ENCODE measurements at places on chromosomes 3 and 15. TPM values are rescaled to one million over a fixed set of nuclear protein-coding genes. Genes with fewer than 3 reads are reported as not detected.

GRCh38 chr15:92076541-92076940, 223.0 kb downstream of the SLCO3A1 start:
- DNase-seq = no peak

DNA sequence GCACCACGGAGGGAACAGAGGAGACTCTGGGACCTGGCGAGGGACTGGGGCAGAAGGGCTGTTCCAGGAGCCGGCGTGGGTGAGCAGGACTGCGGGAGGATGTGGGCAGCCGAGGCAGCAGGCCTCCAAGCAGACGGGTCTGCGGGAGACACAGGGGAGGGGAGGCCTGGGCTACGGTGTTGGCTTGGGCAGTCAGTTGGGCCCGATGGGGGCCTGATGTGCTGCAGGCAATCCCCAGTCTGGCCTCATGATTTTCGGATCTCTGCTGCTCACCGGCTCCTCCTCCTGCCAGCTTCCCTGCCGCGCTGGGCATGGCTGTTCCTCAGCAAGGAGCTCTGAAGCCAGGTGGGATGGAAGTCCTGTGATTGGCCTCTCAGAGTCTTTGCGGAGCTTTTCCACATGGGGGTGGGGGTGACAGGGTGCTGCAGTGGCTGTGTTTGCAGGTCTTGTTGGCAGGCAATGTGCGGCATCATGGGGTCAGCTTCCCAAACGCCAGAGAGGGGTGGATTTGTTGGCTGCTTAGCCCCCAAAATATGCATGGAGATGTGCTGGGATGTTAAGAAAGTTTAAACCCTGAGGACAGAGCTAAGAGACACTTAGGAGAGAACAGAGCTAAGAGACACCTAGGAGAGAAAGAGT, 19.3 kb downstream of the MINAR1 start:
- DNase-seq = no peak

TRIP4 gene
- 48.0 TPM for polyA plus RNA-seq

- DNase-seq = no peak
Measured at GRCh38 chr15:100944986-100945385, 25.8 kb downstream of the LRRK1 start.

- DNase-seq = no peak
Measured at GRCh38 chr3:150681057-150681456, 22.7 kb downstream of the ERICH6 start.

LRRK1 gene
- polyA plus RNA-seq = 3.2 TPM

DNA sequence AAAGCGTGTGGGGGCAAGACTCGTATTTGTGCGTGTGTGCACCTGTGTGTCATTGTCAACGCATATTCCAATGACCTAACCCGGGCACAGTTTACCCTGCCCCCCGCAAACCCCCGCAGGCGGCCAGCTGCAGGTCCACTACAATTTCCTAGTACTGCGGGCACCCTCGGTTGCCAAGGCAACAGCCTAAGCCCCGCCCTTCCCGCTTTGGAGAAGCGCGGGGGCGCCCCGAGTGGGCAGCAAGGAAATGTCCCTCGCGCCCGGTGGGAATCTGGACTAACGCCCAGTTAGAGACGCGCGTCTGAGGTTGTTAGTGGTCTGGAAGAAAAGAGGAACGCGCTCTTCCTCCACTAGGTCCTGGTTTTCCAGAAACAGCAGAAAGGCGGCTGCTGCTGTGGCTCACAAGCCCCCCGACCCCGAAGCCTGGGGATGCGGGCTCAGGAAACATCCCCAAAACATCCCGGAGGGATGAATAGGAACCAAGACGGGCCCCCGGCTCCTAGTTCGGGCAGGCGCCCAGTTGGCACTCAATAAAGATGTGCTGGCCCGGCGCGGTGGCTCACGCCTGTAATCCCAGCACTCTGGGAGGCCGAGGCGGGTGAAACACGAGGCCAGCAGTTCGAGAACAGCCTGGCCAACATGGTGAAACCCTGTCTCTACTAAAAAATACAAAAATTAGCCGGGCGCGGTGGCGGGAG, 1.1 kb downstream of the ABHD14A start:
- DNase-seq = peak; percentile 46

GRCh38 chr3:94004301-94004910, 24.0 kb downstream of the STX19 start:
- peak; percentile 31 for DNase-seq

COLQ gene
- 4.0 TPM for polyA plus RNA-seq

DNA sequence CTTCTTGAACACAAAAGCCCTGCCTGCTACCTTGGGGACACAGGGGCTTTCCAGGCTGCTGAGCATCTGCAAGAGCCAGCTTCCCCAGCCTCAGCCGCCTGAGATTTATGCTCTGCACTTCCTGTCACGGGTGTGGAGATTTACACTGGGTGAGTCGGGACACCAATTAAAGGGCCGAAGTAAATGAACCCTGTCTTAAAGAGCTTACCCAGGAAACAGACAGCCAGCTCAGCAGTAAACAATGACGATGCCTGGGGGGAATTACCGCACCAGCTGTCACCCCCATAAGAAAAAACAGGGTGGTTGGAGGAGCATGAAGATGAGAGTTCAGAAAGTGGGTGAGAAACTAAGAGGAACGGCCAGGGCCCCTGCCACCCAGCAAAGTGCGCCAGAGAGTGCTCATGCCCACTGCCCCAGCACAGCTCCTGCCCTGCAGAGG, 37.5 kb upstream of the IQSEC1 start:
- peak; percentile 46 for DNase-seq

SKIL gene
- 49.7 TPM for polyA plus RNA-seq

SLC6A20 gene
- polyA plus RNA-seq = 0.07 TPM

GRCh38 chr3:111035902-111036301, 35.7 kb upstream of the NECTIN3 start:
- DNase-seq = no peak

MST1R gene
- polyA plus RNA-seq = 1.5 TPM

GRCh38 chr3:47523310-47524073, 10.0 kb upstream of the ELP6 start:
- no peak for DNase-seq

GRCh38 chr3:123044981-123045763, 17.6 kb upstream of the SEMA5B start:
- DNase-seq = no peak

- no peak for DNase-seq
Measured at GRCh38 chr3:150097588-150097890, 126.8 kb upstream of the PFN2 start.

ARGFX gene
- polyA plus RNA-seq = not detected

LRRN1 gene
- 22.6 TPM for polyA plus RNA-seq

DNA sequence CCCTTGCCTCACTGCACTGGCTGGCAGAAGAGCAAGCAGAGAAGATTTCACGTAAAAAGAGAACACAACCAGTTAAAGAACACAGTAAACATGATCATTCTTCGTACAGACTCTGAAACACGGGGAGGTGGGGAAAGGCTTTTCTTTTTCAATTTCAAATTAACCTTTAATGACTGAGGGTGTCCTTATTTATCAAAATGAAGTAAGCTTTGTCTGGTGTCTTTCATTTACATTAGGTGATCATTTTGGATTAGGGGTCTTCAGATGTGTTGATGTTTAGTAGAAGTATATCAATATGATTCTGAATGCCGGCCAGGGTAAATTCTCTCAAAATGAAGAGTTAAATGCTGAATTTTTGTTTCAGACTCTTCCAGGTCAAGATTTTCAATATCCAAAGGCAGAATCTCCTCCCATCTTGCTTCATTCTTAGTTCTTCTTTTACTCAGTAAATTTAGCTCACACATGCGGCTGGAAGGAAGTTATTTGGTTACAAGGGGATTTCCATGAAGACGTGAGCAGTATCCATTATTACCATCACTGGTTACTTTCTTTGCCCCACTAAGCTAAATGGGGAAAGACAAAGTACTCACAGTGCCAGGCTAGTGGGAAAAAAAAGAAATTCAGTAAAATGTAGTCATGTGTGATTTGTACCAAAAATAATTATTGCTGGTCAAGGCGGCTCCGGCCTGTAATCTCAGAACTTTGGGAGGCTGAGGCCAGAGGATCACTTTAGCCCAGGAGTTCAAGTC, 272.2 kb upstream of the NR2F2 start:
- DNase-seq = no peak

GRCh38 chr3:58058361-58059263, 50.4 kb downstream of the FLNB start:
- DNase-seq = no peak

GRCh38 chr3:171790898-171791691, 19.2 kb downstream of the PLD1 start:
- no peak for DNase-seq

SLC35G2 gene
- 4.5 TPM for polyA plus RNA-seq

IL12A gene
- polyA plus RNA-seq = 0.40 TPM

ISL2 gene
- not detected for polyA plus RNA-seq

- no peak for DNase-seq
Measured at GRCh38 chr3:15646851-15647511, 45.4 kb downstream of the BTD start.

- DNase-seq = no peak
Measured at GRCh38 chr3:43034200-43034599, 55.1 kb downstream of the GASK1A start.

- no peak for DNase-seq
Measured at GRCh38 chr15:65930134-65930533, 60.8 kb downstream of the RAB11A start.

DNA sequence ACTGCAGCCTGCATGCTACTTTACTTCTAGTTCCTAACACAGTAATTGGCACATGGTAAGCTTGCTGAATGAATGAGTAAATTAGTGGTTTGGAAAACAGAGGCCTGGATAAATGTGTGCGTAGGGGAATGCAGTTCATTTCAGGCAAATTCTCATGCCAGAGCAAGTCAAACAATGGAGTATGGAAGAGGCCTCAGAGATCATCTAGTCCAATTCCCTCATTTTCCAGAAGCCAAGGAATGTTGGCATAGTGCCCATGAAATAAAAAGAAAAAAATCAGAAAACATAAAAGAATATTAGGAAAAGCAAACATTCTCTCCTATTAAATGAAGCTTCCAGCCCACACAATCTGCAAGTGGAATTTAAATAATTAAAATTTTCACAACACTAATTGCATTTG, 92.4 kb downstream of the MB21D2 start:
- DNase-seq = no peak

DNA sequence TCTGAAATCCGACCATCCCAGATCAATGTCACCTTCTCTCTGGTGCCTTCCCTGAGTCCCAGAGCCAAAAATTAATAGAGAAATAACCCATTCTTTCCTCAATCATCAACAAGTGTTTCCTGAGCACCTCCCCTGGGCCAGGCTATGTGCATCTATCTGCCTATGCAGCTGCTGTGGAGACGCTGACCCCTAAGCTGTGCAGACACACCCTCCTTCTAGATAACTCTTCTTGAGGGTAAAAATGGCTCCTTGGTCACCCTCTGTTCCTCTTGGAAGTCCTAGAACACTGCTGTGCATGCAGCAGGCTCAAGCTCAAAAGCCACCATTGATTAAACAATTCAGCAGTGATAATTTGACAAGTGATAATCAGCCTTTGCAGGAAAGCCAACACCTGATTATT, 18.4 kb downstream of the CA12 start:
- no peak for DNase-seq

GRCh38 chr3:125647318-125648014, 52.2 kb upstream of the OSBPL11 start:
- no peak for DNase-seq

SKOR1 gene
- 0.73 TPM for polyA plus RNA-seq

GRCh38 chr3:9308298-9308990, 54.4 kb upstream of the THUMPD3 start:
- no peak for DNase-seq

GRCh38 chr3:113051787-113052186, 61.0 kb downstream of the GTPBP8 start:
- no peak for DNase-seq

GRCh38 chr3:135622656-135623055, 342.9 kb upstream of the PPP2R3A start:
- DNase-seq = no peak

TMEM207 gene
- 19.7 TPM for polyA plus RNA-seq

DNA sequence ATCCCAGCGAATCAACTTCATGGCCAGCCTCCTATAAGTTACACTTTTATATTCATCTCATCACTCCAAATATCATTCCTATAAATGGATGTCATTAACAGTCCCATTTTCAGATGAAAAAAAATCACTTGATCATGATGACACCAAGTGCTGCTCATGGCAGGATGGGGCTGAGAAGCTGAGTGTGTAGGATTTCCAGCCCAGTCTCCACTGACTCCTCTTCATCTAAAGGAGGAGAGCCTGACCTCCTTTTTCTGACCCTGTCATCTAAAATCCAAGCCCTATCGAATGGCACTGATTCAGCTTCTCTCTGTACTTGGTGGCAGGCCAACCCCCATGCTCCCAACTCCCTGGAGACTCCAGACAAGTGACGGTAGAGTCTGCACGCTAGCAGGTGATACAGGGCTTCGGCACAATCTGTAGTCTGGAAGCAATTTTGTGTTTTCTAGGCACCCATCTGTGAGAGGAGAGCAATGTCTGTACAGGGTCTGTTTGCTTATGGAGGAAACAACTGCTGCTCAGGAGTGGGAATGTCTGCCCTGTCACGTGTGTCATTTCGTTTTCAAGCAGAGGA, 103.2 kb downstream of the EPHB1 start:
- no peak for DNase-seq

DNA sequence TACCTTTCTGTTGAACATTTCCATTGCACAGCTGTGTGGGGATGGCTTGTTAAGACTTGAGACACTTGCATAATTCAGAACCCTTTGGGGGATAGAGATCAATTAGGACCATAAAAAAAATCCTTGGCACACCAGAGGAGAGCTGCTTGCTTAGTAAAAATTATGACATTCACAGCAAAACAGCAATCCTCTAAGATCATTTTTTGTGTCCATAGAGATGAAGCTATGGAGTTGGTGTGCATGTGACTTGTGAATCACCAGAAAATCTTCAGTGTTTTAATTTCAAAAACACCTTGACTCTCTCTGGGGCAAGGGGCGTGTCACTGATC, 7.7 kb downstream of the COL8A1 start:
- DNase-seq = no peak

MEGF11 gene
- 2.3 TPM for polyA plus RNA-seq

DNA sequence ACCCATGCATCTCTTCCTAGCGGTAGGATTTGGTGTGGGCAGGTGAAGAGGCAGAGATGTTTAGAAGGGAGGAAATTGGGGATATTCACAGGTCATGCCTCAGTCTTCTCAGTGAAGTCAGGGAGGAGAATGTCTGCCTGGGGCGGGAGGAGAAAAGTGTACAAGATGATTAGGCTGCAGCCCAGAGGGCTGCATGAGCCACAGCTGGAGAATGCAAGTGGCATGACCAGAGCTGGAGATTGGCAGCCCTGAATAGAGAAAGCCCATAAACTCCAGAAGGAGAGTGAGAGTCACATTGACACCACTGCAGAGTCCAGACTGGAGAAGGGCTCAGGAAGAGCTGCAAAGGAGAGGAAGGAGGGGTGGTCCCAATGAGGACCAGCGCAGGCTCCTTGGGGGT, 22.6 kb downstream of the PDHB start:
- DNase-seq = no peak

All from renal cortex interstitium (tissue), 15 donors.